ENCODE measurements at places on chromosomes 7 and 10. TPM values are rescaled to one million over a fixed set of nuclear protein-coding genes. Genes with fewer than 3 reads are reported as not detected.

RET gene
- polyA plus RNA-seq, result 0.10 TPM

UNCX gene
- polyA plus RNA-seq, result not detected

PHTF2 gene
- 28.3 TPM for polyA plus RNA-seq

BLNK gene
- not detected for polyA plus RNA-seq

LIPN gene
- not detected for polyA plus RNA-seq

MAP3K8 gene
- polyA plus RNA-seq, result 2.6 TPM

AMPH gene
- 4.0 TPM for polyA plus RNA-seq

CPA2 gene
- polyA plus RNA-seq, result not detected

IGFBP3 gene
- 692 TPM for polyA plus RNA-seq

GARS1 gene
- 551 TPM for polyA plus RNA-seq

TWIST1 gene
- polyA plus RNA-seq, result 42.3 TPM

TMEM236 gene
- polyA plus RNA-seq, result not detected

PLEKHS1 gene
- polyA plus RNA-seq, result not detected

ZNF425 gene
- 1.2 TPM for polyA plus RNA-seq

SPDYE11 gene
- polyA plus RNA-seq, result not detected

Data from IMR-90 (cell line).